Activated naive CD4-positive, alpha-beta T cell treated with anti-CD3 and anti-CD28 coated beads, Interleukin-2, amount 50 U/mL, for 72 hours (primary cell): ENCODE measurements at places on chromosomes 2 and 18. TPM values are rescaled to one million over a fixed set of nuclear protein-coding genes. Genes with fewer than 3 reads are reported as not detected.

Gene MOGAT1
- not detected for total RNA-seq

Gene PLB1
- total RNA-seq, result 0.39 TPM

Gene EFEMP1
- total RNA-seq, result not detected

Gene DHRS9
- total RNA-seq, result 5.9 TPM
